Activated naive CD4-positive, alpha-beta T cell treated with anti-CD3 and anti-CD28 coated beads, Interleukin-2, amount 50 U/mL, for 72 hours (primary cell): ENCODE measurements at places on chromosomes 16 and 17.

- peak; percentile 60 for DNase-seq
Observed at GRCh38 chr16:354291-354881, 1.9 kb upstream of the AXIN1 start.

- no peak for DNase-seq
Observed at GRCh38 chr17:37761059-37761458, 16.2 kb upstream of the HNF1B start.

- DNase-seq, result no peak
Observed at GRCh38 chr17:60371818-60372510, 20.0 kb downstream of the USP32 start.

DNA sequence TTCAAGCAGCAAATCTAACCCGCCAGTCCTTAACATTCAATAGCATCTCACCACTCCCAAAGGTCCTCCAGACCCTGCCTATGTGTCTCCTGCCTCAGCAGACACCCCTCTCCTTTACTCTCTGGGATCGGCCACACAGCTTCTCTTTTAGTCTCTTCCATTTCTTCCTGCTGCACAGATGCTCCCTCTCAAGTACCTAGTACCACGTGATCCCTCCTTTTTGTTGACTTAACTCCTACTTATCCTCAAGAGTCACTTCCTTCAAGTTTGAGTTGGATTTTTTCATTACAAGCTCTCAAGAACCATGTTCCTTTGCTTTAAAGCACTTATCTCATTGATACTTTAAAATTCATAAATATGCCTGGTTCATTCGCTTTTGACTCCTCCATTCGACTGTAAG lies 24.9 kb downstream of the AMFR start:
- no peak for DNase-seq

GRCh38 chr16:19757026-19757425 lies 39.0 kb downstream of the IQCK start:
- DNase-seq, result no peak

DNA sequence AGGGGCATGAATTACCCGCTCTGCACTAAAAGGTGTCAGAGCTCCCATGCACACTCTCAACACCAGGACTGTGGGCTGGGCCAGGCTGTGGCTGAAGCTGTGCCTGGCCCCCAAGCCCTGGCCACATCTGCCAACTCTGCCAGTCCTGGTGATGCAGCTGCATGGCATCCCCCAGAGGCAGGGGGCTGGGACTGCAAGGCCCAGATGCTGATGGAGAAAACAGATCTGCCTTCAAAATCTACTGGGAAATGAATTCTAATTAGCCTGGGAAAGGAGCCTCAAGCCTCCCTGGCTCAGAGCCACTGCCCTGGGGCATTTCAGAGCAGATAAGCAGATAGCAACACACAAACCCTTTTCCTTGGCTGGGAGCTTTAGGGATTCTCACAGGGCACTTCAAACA lies 3.4 kb downstream of the CHST6 start:
- DNase-seq, result no peak

DNA sequence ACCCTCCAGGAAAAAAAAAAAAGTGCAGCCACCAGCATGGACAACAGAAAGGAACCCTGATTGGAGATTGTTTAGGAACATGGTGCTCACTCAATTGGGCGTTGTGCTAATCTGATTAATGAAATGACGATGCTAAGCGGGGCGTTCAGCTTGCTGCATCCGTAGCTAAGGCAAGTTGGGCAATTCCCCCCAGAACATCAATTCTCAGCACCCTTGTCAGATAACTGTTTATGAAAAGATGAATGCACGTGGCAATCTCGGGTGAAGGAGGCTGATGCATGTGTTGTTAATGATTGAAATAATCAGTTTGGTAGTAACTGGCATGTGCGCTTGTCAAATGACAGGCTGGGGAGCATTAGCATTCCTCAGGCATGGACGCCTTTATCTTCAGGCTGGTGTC lies 57.0 kb downstream of the HS3ST3A1 start:
- no peak for DNase-seq

DNA sequence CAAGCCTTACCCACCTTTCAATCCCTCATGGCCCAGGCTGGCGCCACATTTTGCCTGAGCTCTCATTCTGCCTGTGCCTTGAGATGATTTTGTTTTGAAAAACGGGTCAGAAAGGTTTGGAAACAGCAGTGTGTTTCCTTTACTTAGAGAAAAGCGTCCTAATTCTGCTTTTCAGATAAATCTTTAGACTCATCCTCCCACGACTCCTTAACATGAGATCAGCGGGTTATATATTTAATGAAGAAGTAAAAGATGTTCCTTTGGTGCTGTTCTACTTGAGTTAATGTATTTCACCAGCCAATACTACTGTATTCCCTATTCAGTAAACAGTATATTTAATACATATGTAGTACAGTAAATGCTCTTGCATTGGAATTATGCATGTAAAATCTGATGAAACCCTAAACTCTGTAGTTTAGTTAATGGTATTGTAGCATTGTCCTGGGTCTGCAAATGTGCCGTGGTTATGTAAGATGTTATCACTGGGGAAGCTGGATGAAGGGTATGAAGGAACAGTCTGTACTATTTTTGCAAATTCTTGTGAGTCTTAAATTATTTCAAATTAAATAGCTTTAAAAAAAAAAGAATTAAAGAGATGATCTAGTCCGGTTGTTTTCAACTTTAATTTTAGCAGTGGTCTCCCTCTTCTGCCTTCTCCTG lies 199.4 kb upstream of the CACNG5 start:
- no peak for DNase-seq

- DNase-seq, result no peak
Observed at GRCh38 chr17:79930062-79930876, 91.0 kb upstream of the CBX4 start.

- no peak for DNase-seq
Observed at GRCh38 chr16:31063843-31064611, 10.0 kb downstream of the ZNF668 start.
